Activated CD4-positive, alpha-beta T cell treated with anti-CD3 and anti-CD28 coated beads, Interleukin-2, amount 50 U/mL, for 16 hours (primary cell): ENCODE measurements at places on chromosomes 5 and 9.

DNA sequence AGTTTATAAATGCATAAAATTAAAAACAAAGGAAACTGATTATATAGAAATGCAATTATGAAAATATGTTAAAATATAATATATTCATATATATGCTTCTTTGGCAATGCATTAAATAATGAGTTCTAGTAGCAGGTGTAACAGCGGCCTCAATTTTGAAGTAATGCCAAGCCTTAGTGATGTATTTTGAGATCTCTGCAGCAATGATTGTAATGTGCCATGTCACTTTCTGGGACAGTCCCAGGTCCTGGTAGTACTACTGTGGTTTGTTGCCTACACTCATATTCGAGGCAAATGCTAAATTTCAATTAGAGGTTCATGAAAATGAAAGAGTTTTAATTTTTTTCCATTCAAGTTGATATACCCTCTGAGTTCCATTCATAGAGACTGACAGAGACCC lies 75.8 kb upstream of the ORM1 start:
- DNase-seq, result no peak

GRCh38 chr5:83072966-83073365 lies 4.2 kb downstream of the TMEM167A start:
- DNase-seq, result no peak

DNA sequence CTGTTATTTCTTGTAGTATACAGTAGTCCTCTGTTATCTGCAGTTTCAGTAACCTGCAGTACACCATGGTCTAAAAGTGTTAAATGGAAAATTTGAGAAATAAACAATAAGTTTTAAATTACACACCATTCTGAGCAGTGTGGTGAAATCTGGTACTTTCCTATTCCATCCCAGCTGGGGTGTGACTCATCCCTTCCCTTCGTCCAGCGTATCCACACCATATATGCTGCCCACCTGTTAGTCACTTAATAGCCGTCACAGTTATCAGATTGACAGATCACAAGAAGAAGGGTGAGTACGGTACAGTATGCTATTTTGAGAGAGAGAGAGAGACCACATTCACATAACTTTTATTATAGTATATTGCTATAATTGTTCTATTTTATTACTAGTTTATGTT lies 28.9 kb downstream of the FAM151B start:
- peak; percentile 41 for DNase-seq

DNA sequence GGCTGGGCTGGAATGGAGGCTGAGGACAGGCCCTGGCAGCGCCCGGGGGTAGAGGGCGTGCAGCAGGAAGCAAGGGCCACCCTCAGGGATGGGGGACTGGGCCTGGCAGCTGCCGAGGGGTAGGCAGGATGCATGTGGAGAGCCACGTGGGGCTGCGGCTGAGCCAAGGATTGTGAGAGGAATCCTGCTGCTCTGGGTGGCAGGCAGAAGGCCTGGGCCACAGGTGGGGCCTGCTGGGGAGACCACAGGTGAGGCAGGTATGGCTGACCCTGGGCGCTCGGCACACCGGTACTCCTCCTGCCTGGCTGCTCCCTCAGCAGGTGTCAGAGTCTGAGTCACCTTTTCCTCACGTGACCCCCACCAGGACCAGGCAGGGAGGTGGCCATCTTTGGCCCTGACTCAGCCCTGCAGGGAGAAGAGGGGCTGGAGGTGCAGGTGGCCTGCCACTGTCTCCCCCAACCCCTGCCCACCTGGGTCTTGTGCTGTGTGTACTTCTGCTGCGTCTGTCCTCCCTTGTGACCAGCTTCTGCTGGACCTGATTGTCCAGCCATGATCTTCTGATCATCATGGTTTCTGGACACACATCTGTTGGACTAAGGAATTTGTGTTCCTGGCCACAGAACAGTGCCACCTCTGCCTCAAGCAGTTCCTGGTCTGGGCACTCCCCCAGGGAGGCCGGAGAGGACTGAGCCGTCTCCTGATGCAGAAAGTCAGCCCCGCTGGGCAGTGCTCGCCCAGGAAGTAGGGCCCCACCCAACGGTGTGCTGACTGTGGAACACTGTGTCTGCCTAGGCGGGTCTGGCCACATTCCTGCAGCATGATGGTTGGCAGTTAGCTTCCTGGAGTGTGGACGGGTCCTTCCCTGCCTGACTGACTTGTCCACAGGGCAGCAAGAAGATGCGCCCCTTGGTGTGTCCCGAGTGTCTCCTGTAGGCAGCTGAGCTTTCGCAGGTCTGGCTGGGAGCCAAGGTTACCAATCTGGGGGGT lies 6.4 kb downstream of the ARRDC1 start:
- DNase-seq, result peak; percentile 29

GRCh38 chr5:9452181-9452580 lies 93.7 kb downstream of the SEMA5A start:
- DNase-seq, result no peak

- no peak for DNase-seq
These were observed 76.4 kb downstream of the SNX24 start for GRCh38 chr5:122921826-122922225.

GRCh38 chr9:122053567-122054350 lies 39.3 kb downstream of the TTLL11 start:
- DNase-seq, result no peak

GRCh38 chr5:132481596-132482211 lies 8.9 kb downstream of the IRF1 start:
- DNase-seq, result no peak

GRCh38 chr9:88590558-88591146 lies 55.7 kb downstream of the NXNL2 start:
- no peak for DNase-seq
